ENCODE measurements at places on chromosomes 5 and 9.

DNA sequence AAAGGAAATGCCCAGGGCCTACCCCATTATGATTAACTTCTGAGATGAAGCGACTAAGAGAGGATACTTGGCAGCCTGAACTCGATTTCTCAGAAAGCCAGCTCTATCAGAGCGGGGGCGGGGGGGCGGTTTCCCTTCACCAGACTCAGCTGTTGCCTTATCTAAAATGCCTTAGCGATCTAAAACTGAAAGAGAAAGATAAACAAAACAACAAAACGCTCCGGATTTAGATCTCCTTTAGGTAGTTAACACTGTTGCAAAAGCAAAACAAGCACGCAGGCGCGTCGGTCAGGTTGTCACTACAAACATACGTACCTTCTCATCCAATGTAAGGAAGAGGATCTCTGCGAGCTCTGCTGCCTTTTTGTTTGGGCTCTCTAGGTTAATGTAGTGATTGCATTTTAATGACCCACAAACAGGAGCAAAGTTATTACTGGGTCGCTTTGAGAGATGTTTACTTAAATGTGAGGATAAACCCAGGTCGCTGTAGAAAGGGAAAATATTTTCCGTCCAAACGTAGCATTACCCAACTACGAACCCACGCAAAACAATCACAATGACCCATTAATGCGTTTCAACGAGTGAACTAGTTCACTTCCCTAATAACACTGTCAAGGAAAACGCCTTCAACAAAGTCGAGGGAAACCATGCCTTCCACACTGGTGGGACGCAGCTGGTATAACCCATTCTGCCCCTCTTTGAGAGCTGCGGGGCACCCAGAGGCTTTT, 982 bp downstream of the EPB41L4A start:
- DNase-seq, result peak; percentile 31

DNA sequence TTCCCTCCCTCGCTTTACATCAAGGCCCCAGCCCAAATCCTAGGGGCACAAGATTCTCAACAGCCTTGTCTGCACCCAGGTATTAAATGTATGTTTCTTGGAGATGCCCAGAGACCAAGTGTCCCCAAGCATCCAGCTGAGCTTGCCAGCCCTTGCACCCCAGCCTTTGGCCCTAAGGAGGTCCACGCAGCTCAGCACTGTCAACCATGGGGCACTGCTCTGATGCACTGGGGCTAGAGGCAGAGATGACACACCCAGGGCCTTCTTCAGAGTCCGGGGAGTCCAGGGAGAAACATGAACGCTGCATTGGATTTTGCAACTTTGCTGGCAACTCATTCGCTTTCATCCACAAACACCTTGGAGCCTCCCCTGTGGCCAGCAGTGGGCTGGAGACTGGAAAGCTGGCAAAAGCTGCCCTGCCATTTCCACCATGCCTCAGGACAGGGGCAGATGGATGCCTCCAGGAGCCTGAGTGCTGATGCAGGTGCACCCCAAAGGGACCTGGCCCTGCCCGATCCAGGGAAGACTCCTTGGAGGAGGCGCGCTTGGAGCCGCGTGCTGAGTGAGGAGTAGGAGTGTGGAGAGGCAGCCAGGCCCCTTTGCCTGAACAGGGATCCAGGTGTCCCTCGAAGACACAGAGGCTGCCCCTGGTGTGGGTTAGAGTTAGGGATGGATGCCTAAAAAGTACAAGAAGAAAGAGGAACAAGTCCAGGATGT, 19.3 kb downstream of the PAEP start:
- DNase-seq, result no peak

GRCh38 chr5:162068412-162068811, 839 bp downstream of the GABRG2 start:
- DNase-seq, result no peak

DNA sequence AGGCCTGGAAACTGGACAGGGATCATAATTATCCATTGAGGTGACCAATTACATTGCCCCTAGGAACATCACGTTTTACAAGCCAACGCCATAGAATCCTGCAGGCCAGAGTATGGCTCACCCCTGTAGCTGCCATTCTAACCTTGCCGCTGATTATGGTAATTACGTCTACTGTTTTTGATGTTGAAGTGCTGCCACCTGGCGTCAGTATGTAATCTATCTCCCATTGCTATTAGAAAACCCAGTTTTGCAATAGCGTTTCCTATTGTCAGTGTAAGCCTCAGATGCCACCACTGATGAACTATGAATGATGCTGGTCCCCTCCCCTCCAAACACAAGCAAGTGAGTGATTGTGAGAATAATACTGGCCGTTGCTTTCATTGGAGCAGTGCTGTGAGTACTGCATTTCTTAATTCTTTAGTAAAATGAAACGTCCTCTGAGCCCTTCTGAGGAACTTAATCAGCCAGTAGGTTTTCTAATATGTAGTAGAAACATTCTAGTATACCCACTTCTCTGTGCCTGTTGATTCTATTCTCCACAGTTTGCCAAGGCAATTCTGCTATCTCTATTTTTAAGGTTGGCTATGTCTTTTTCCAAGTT, 100.5 kb upstream of the NMUR2 start:
- peak; percentile 49 for DNase-seq

- DNase-seq, result peak; percentile 89
Observed at GRCh38 chr9:130128251-130128650, 44.0 kb upstream of the NCS1 start.

DNA sequence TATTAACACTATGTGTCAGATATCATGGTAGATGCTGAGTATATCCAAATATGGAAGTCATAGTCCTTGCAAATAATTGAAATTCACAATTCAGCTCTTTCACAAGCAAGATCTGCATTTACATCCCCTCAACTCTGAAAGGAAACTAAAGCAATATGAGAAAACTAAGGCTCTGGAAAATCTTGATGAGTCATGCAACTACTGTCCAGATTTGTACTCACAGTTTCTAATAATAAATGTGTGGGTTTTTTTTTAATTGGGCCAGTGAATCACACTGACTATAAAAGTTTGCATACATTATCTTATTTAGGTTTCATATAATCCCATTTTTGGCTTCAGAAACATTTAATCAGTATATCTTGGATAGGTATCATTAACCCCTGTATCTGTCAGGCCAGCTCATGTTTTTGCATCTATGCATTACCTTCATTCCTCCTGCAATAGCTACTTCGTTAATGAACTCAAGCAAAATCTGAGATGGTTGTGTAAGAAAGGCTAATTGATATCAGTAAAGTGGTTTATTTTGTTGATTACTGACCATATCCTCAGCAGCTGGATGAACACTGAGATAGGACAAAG, 58.7 kb upstream of the PRR16 start:
- no peak for DNase-seq

- no peak for DNase-seq
Observed at GRCh38 chr5:133847301-133847700, 121.1 kb downstream of the C5orf15 start.

GRCh38 chr5:136014049-136015002, 14.5 kb upstream of the TGFBI start:
- DNase-seq, result no peak

DNA sequence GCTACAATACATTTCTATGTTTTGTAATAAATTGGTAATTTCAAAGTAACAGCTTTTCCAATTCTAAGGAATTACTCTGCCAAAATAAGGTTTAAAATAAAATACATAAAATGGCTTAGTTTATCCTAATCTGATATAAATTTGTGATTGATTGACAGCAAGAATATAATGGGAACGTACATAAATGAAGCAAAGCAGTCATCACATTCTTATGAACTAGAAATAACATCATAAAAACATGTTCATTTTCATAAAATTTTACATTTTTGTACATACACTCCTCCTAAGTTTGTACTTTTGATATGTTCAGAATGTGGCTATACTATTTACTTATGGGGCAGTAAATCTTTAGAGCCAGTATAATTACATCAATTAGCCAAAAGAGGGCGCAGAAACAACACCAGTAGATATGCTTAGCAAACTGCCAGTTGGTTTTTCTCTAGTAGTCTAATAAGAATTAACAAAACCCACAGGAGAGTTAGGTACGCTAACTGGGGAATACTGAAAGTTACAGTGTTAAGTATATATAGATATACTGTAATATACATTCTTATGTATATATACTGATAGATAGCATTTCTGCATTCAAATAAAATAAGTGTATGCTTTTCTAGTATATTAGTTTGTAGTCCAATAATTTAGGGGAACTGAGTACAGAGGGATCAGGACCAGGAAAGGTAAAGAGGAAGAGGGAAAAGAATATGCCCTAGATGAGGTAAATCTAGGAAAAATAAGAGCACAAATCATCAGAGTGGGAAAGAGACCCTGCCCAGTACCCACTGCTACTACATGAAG, 76.8 kb downstream of the ZDHHC21 start:
- DNase-seq, result peak; percentile 42

GRCh38 chr5:9726931-9727330, 96.8 kb upstream of the TAS2R1 start:
- DNase-seq, result no peak

- DNase-seq, result no peak
Observed at GRCh38 chr5:8317335-8317734, 448.4 kb downstream of the MTRR start.

GRCh38 chr5:118921866-118922265, 66.5 kb downstream of the DTWD2 start:
- DNase-seq, result no peak

DNA sequence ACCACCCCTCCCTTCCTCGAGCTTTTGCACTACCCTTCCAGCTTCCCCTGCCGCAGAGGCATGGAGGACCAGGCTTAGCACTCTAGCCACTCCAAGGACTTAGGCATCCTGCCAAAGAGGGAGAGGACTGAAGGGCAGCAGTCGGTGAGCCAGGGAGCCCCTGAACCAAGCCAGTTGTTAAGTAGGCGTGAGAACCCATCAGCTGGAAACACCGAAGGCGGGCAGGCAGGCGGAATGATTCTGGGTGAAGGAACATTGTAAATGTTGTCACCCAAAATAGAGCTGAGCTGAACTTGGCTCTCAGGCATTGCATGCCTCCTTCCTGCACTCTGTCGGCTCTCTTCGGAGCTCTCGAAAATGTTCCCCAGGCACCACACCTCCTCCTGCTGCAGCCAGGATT, 42.8 kb downstream of the NRG2 start:
- DNase-seq, result no peak

- DNase-seq, result no peak
Observed at GRCh38 chr5:51377151-51378060, 5.8 kb upstream of the ISL1 start.

GRCh38 chr9:37200433-37201005, 80.1 kb downstream of the ZCCHC7 start:
- peak; percentile 38 for DNase-seq

DNA sequence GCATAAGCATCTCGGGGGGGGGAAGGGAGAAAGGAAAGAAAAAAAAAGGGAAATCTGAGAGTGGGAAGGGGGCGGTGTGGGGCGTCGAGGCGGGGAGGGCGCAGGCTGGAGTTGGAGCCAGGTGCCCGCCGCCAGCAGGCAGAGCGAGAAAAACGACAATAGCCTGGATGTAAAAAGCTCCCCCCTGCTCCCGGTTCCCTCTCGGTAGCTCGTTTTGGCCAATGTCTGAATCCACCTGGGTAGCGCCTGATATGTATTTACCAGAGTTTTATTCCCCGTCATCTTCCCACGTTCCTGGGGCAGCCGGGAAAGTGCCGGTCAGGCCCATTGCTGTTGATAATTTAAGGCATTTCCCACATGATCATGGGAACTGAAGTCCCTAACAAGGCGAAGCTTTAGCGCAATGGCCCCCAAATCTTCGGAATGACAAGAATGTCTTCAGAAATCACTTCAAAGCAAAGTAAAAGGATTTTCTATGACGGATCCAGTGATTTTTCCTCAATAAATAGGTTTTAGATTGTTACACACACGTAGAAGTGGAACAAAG, 3.0 kb upstream of the OTP start:
- DNase-seq, result no peak

- no peak for DNase-seq
Observed at GRCh38 chr5:91028499-91028956, 354.6 kb downstream of the ARRDC3 start.

- no peak for DNase-seq
Observed at GRCh38 chr5:166074582-166075481, 2216.6 kb upstream of the WWC1 start.

DNA sequence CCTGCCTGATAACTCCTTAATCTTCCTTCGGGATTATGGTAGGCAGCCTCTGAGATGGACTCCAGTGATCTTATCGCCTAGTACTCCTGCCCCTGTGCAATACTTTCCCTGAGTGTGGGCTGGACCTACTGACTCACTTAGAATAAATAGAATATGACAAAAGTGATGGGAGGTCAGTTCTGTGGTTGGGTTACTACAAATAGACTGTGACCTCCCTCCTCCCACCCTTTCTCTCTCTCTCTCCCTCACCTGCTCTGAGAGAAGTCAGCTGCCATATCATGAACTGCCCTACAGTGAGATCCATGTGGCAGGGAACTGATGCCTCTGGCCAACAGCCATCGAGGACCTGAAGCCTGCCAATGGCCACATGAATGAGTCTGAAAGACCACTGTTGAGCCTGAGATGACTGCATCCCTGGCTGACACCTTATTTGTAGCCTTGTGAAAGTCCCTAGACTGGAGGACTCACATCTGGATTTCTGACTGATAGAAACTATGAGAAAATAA, 31.7 kb downstream of the NRG2 start:
- DNase-seq, result no peak

GRCh38 chr5:148632255-148633066, 21.9 kb downstream of the HTR4 start:
- DNase-seq, result no peak

GRCh38 chr9:22425551-22425950, 21.1 kb upstream of the DMRTA1 start:
- DNase-seq, result no peak

DNA sequence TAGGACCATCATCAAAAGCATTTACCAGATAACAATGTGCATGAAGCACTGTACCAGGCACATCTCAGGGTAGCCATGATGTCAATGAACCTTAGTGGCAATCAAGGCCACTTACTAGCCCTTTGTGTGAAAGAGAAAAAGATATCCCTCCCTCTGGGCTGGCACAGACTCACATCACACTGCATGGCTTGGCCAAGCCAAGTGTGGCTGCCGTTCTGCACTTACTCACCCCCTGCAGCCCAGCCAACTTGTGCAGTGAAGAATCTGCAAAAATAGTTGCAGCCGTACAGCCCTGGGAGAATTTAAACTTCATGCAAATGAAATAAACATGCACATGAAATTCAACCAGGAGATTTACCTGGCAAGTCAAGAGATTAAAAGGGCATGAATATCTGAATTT, 333.5 kb downstream of the DEPDC1B start:
- no peak for DNase-seq

- DNase-seq, result no peak
Observed at GRCh38 chr9:135326141-135326540, 153.4 kb upstream of the PPP1R26 start.

GRCh38 chr9:131275332-131276093, 797 bp downstream of the FAM78A start:
- peak; percentile 54 for DNase-seq

GRCh38 chr5:98768160-98768959, 5.1 kb upstream of the RGMB start:
- peak; percentile 55 for DNase-seq

DNA sequence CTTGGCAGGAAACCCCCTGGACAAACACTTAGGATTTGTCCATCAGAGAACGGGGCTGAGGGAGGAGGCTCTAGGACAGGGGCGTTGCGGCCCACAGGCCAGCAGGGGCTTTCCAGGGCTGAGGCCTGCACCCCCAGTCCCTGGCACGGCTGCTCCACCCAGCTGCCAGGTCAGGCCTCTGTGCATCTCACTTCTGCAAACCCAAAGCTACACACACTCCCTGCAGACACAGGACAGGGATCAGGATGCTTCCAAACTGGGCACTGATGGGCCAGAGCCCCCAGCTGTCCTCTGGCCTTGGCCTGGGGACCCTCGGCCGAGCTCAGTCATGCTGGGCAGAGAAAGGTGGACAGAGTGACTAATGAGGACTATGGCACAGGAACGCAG, 106.2 kb upstream of the SARDH start:
- no peak for DNase-seq

All from activated CD4-positive, alpha-beta T cell treated with anti-CD3 and anti-CD28 coated beads, Interleukin-2, Interleukin-4, amounts not matched to agents 100 ng/mL and 50 ng/mL, durations not matched to agents 16 hours and 8 hours (primary cell).